Stimulated activated CD8-positive, alpha-beta memory T cell treated with anti-CD3 and anti-CD28 coated beads, Interleukin-7, amount 100 ng/mL, for 1 hour (primary cell): ENCODE measurements at places on chromosomes 16 and 17.

GRCh38 chr16:49780433-49780832 lies 75.5 kb downstream of the ZNF423 start:
- DNase-seq = no peak

DNA sequence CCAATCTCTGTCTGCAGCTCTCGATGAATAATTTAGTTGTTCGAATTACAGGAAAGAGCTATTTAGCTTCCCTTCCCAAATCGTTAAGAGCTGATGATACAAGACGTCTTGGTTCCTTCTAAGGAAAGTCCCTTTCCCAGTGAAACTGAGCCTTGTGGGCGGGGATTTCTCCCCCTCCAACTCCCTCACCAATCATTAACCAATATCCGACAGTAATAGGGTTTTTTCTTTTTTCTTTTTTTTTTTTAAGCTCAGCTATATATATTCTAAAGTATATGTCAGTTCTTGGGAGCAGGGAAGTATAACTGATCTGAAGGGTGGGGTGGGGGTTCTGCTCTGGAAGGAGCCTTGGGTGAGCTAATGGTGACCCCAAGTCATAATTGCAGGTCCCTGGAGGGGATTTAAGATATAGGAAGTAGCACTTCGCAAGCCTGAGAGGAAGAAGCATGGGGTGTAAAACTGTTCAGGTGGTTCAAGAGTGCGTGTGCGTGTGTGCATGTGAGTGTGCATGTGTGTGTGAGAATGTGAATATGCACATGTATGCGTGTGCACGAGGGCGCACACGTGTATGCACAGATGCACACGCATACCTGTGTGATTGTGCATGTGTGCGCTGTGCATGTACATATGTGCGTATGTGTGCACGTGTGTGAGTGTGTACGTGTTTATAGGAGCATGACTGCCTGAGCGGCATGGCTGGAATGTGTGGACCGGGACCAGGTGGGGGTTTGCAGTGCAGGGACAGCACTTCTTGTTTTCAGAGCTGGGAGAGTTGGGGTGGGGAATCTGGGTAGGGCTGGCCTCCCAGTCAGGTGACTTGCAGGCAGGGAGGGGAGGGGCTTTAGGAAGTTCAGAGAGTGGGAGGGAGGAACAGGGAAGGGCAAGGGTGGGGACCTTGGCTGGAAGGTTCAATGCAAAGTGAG lies 42.7 kb downstream of the SOCS3 start:
- DNase-seq = no peak

- DNase-seq = no peak
Observed at GRCh38 chr16:47459603-47460002, 1.3 kb downstream of the ITFG1 start.

DNA sequence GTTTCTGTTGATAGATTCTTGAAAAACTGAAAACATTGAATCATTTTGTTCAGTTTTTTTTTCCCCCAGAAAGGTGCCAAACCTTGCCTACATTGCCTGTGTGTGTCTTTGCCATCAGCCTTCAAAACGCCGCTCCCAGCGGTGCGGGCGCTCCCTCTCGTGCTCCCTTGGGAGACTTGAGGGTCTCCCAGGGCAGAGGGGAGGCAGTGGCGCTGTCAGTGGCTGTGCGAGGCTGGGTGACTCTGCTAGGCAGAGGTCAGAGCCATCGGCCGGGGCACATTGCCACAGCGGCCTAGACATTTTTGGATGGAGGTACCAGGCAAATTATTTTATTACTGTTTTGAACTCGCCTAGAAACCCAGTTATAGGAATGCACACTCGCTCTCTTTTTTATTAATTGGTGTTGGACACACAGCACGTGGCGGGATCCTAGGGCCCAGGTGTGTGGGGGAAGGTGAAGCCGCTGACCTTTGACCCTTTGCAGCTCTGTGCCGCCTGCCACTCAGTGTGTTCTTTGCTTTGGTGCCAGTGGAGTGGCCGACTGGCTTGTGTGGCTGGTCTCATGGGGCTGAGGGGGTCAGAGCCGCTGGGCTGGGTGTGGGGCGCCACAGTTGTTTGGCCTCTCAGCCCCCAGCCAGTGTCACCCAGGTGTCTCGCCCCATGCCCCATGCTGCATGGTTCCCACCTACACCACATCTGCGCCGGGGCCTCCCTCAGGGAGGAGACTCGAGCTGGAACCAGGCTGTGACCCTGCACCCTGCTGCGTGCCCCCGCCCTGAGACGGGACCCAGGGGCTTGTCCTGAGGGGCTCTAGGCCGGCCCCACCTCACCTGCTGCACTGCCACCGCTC lies 115.7 kb downstream of the BANP start:
- DNase-seq = no peak

DNA sequence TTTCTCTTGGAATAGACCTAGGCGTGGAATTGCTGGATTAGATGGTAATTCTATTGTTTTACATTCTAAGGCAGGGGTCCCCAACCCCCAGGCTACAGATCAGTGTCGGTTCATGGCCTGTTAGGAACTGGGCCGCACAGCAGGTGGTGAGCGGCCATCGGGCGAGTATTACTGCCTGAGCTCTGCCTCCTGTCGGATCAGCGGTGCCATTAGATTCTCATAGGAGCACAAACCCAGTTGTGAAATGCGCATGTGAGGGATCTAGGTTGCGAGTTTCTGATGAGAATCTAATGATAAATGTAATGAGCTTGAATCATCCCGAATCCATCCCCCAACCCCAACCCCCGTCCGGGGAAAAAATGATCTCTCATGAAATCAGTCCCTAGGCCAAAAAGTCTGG lies 23.0 kb downstream of the NLRC5 start:
- DNase-seq = no peak

GRCh38 chr17:78852709-78853121 lies 12.1 kb upstream of the USP36 start:
- DNase-seq = no peak

DNA sequence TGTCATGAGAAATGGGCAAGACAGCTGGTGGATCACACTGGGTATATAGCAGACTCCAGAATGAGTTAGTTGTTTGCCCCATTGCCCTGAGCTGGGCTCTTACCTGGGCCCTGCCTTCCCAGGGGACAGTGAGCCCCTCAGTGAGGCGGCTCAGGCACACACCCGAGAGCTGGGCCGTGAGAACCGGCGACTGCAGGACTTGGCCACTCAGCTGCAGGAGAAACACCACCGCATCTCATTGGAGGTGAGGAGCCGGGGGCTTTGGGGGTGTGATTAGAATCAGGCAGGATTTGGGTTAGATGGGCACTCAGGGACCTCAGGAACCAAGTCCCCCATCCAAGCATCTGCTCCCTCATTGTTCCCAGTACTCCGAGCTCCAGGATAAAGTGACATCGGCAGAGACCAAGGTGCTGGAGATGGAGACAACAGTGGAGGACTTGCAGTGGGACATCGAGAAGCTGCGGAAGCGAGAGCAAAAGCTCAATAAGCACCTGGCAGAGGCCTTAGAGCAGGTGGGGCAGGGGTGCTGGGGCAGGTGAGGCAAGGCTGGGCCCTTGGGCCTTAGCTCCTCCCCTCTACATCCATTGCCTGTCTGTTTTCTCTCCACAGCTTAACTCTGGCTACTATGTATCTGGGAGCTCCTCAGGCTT lies 2.8 kb downstream of the RNF40 start:
- no peak for DNase-seq

DNA sequence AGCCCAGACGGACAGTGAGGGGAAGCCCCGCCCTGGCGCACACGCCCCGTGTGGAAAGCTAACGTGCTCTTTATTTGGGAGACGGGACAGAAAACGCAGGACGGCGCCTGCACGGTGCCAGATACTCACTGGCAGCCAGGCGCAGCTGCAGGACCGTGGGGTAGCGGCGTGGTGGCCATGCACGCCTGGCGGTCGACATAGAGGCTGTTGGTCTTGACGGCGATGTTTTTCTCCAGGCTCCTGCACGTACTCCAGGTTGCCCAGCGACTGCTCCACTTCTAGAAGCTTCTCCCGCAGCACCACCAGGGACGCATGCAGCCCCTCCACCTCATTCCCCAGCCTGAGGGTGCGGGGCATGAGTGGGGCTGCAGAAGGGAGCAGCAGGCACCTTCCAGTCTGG lies 5.1 kb upstream of the C1QTNF8 start:
- DNase-seq = no peak

GRCh38 chr16:84726669-84727467 lies 27.1 kb downstream of the USP10 start:
- DNase-seq = no peak

- DNase-seq = no peak
Observed at GRCh38 chr17:55325406-55325805, 60.6 kb downstream of the HLF start.

GRCh38 chr17:43814714-43815113 lies 18.2 kb downstream of the MPP3 start:
- no peak for DNase-seq

DNA sequence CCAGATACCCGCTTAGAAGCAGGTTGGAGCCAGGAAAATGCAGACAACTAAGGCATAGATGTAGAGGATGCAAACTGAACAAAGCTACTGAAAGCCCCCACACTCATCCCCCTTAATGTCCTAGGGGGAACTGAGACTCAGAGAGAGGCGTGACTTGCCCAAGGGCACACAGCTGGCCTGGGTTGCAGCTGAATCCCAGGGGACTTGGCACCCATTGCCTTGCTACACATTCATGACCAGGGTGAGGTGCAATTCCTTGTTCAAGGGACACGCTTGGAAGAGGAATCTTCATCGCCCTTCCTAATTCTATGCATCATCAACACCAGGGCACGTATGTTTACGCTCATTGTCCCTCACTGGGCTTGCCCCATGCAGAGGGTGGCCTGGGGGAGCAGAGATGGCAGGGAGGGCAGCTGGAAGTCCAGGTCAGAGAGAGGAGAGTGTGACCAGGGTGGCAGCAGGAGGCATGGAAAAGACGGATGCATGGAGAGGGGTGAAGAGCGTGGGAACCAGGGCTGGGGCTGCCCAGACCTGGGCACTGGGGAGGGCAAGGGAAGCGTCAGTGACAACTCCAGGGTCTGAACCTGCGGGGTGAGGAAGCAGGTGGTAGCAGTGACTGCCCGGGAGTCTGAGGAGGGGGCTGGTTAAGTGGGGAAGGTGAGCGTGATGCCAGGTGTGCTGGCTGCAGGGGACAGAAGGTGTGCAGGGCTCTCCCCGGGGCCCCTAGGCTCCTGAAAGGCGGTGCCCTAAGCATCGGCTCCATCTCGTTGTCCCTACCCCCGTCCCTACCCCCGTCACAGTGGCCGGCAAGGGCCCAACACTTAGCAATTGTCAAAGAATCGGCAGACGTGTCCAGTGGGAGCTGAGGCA lies 267.1 kb upstream of the TNRC6C start:
- DNase-seq = no peak

- DNase-seq = no peak
Observed at GRCh38 chr16:4744555-4745273, 10.4 kb downstream of the DNAAF8 start.

- no peak for DNase-seq
Observed at GRCh38 chr16:72066747-72067146, 3.7 kb downstream of the HPR start.

- DNase-seq = no peak
Observed at GRCh38 chr17:28086519-28086918, 44.0 kb downstream of the NLK start.

- DNase-seq = no peak
Observed at GRCh38 chr16:3282103-3282729, 1.1 kb upstream of the ZNF263 start.

GRCh38 chr16:66399031-66399430 lies 28.1 kb upstream of the BEAN1 start:
- DNase-seq = no peak

GRCh38 chr17:68182940-68183551 lies 64.8 kb upstream of the AMZ2 start:
- DNase-seq = no peak

DNA sequence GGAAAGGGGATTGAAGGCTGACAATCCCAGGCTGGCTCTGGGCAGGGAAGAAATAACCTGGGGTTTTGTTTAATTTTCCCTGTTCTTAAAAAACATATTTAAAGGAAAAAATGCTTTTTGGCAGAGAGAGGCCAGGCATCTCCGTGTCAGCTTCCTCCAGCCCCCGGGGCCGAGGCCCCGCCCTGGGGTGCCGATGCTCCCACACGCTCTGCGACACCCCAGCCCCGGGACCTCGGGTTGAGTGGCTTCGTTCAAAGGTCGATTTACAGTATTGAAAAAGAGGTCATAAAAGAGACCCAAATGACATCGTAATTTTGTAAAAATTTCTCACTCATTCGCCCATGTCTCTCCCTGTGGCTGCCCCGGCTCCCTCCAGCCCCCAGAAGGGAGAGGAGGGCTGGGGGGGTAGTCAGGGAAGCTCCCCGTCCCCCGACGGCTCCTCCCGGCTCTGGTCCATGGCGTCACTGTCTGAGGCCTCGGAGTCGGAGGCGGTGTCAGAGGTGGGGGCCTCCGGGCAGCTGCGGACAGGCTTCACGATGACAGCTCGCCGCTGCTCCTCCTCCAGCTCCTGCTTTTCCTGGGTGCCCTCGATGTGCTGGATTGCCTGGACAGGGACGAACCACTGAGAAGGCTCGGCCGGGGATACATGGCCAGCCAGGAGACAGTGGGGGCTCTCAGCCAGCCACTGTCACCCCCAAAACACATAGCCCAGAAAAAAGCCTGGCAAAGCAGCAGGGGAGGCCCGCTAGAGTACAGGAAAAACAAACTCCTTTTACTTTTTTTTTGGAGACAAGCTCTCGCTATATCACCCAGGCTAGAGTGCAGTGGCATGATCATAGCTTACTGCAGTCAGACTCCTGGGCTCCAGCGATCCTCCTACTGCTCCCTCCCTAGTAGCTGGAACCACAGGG lies 14.9 kb downstream of the TFAP4 start:
- DNase-seq = no peak

- DNase-seq = no peak
Observed at GRCh38 chr17:10120109-10120485, 78.3 kb downstream of the GAS7 start.

- DNase-seq = no peak
Observed at GRCh38 chr17:65453204-65453931, 108.1 kb downstream of the AXIN2 start.

GRCh38 chr16:78421181-78421708 lies 321.8 kb downstream of the WWOX start:
- DNase-seq = no peak

DNA sequence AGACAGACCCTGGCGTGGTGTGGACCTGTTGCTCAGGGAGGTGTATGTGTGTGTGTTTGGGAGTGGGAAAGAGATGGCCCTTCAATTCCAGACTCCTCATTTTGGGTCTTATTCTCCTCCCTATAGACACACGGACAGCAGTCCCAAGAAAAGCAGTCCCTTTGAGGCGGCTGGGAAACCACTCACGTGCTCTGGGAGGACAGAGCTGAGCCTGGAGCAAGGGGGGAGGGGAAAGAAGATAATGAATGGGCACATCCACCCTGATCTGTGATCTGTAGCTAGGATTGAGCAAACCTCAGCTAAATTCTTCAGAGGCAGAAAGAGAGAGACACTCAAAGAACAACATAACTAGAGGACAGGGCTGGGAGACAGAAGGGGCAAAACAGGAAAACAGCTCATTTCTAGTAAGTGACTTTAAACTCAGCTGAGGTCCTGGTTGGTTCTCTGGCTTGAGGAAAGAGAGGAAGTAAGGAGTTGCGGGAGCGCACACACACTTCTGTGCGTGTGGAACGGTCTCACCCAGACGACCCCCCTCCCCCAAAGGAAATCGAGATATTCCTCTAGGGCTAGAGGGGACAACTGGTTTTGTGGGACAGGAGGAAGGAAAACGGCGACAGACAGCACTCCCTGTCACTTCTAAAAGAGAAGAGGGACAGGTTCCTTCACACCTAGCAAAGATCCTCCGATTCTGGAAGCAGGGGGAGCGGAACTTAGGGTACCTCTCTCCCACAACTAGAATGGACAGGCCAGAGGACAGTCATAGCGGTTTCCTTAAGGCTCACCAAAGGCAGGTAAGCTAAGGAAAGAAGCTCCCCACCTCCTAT lies 658 bp downstream of the RAB5C start:
- DNase-seq = no peak
